ENCODE measurements at places on chromosomes 1 and 21.
A peak's percentile ranks its signal among the peaks of the same experiment; 100 is the strongest.

DNA sequence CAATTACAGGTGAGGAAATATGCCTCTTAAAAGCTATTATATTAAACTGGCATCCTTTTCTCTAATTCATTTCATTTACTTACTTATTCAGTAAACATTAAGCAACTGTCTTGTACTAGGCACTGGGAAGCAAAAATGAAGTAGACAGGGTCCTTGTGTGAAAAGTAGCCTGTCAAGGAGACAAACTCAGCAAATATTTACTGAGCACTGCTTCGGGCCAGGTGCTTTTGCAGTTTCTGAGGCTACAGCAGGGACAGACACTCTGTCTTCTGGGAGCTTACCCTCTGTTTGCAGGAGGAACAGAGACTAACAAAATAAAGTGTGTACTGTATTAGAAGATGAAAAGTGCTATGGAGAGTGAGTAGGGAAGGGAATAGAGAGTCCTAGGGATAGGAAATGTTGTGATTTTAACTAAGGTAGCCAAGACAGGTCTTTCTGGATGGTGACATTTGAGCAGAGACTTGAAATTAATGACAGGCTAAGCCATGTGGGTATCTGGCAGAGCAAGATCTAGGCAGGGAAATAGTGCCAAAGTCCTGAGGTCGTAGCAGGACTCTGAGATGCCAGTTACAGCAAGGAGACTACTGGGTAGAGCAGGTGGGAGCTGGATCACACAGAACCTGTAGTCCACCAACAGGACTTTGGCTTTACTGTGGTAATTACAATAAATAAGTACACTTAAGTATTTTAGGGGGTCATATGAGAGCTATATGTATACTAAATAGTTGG is 133.0 kb downstream of the ITSN1 start:
- no peak for DNase-seq

DNA sequence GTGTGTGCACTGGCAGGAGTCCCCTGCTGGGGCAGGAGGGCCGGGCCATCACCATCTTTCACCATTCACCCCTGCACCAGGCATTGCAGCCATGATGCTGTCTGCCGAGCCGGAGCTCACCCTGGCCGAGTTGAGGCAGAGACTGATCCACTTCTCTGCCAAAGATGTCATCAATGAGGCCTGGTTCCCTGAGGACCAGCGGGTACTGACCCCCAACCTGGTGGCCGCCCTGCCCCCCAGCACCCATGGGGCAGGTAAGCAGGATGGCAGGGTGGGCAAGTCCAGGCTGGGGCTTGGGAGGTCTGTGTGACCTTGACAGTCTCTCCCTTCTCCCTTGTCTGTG is 18.6 kb downstream of the PCSK9 start:
- DNase-seq: no peak

- DNase-seq: no peak
These were observed 3.8 kb downstream of the DR1 start for GRCh38 chr1:93349231-93350135.

- DNase-seq: no peak
These were observed 61.4 kb upstream of the KIRREL1 start for GRCh38 chr1:157932069-157932468.

DNA sequence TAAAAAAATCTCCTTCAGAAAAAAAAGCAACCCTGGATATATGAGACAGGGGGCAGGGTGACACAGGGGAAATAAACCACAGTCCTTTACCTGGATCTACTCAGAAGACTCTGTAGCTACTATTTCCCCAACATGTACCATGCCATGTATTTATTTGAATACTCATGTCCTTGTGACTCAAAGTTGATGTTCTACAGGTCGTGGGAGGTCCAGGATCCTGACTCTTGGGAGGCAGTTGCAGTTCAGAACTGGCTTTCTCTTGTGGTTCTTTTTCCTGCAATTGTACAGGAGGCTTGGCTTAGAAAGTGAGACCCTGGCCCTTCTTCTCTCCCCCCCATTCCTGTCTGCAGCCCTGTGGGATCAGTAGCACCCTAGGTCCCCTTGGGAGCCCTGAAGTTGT is 5.8 kb upstream of the IL24 start:
- no peak for DNase-seq

GRCh38 chr21:36841866-36842265 is 124.6 kb downstream of the HLCS start:
- no peak for DNase-seq

DNA sequence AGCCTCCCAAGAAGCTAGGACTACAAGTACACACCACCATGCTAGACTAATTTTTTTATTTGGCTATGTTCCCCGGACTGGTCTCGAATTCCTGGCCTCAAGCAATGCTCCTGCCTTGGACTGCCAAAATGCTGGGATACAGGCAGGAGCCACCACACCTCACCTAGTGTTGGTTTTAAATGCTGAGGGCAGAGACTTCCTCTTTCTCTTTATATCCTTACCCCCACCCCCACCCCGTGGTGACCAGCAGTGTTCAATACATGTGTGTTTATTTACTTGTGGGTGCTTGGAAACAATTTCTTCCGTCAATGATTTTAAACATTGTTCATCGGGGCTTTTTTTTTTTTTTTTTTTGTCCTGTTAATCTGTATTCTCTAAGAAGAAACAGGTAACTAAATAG is 158.9 kb downstream of the ZBTB18 start:
- DNase-seq: no peak

DNA sequence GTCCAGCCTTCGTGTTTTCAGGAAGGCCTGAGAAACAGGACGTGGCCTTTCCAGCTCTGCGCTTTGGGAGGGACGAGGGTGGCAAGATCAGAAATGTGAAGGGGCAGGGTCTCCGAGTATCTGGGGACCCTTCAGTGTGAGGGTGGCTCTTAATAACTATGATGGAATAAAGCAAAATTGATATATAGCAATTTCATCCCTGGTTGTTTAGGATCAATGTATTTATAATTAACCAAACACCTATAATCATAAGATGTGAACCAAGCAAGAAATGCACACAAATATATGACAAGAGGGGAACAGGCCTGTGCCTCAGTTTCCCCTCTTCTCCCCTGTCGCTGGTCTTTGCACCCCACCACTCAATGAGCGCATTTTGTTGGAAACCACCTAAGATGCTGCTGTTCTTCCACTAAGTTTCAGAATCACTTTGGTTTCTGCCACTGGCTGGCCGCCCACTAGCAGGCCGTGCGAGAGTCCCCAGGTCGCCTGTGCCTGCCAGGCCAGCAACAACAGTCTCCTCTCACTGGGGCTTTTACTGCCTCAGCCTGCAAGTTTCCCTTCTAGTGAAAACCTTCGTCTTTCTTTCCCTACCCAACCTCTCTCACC is 36.6 kb downstream of the UBASH3A start:
- DNase-seq: no peak

- no peak for DNase-seq
These were observed 341.8 kb downstream of the ZNF326 start for GRCh38 chr1:90336552-90337324.

DNA sequence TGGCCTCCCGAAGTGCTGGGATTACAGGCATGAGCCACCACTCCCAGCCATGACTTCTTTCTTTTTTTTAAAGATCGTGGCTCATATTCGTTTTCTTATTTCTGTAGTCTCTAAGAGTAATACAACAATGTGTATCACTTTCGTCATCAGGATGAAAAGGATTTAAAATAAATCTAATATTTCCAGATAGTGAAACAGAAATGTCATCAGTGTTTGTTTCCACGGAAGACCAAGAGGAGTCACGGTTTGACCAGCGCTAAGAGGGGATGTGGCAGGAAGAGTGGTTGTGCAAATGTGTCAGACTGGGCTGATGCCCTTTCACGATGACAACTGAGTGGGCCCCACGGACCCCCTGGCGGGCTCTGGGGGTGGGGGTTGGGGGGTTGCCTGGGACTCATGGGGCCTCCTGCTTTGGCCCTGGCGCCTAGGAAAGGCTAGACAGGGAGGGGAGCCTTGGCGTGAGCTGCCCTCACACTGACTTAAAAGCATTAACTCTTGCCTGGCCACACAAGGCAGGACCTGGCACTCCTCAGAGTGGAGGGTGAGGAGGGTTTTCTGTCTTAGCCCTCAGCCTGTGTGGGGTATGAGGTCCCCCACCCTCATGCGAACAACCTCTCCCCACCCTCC is 8.4 kb downstream of the SOX13 start:
- DNase-seq: peak; percentile 68

DNA sequence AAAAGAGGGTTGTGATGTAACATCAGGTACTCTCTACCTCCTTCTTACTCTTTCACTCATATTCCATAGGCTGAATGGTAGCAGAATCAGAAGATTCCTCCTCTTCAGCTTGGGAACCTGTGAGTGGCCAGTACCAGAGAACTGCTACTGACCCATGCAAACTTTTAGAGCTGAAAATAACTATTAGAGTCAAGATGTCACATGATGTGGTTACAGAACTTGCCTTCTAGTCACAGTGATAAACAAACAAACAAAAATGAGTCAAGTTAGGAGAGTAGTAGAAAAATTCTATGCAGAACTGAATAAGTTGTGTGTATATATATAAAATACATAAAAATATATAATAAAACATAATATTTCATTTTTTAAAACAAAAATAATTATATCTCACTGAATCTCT is 47.6 kb upstream of the RGS1 start:
- DNase-seq: no peak

DNA sequence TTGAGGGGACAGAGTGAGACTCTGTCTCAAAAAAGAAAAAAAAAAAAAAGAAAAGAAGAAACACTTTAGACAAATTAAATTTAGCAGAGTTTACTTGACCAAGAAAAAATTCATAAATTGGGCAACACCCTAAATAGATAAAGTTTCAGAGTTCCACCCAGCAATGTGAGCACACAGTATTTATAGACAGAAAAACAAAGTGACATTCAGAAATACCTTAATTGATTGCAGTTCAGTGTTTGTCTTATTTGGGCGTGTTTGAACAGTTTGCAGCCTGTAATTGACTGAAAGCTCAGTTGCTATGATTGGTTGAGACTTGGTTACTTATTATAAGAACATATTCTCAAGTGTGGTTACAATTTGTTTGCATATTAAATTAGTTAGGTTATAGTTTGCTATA is 603.5 kb upstream of the NEGR1 start:
- DNase-seq: no peak

GRCh38 chr1:145720878-145721671 is 1.8 kb downstream of the CD160 start:
- DNase-seq: peak; percentile 28

DNA sequence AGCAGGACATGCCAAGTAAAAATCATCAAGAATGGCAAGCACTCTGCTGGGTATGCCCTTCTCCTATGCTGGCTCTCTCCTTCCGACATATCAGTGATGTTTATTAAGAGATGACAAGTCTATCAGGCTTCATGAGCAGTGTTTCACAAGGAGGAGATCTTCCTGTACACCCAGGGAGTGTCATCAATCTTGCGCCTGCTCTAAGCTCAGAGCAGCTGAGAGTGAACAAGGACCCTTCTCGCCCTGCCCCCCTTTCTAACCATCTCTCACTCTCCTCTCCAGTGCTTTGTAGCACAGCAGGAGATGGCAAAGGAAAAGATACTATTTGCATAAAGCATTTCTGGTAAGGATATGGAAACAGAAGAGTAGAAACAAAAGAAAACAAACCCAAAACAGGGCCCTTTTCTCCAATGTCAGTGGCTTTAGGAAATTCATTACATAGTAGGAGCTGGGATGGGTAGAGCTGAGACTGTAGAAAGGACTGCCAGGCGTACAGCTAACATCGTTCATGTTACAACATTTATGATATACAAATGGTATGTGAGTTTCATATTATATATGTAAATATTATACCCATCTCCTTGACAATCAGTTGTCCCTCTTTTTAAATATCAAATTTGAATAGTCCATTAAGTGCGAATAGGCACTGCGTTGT is 201.7 kb downstream of the NUF2 start:
- no peak for DNase-seq

GRCh38 chr1:41890825-41891198 is 27.9 kb downstream of the HIVEP3 start:
- no peak for DNase-seq

GRCh38 chr1:23394181-23394580 is 24.5 kb upstream of the ZNF436 start:
- peak; percentile 92 for DNase-seq

DNA sequence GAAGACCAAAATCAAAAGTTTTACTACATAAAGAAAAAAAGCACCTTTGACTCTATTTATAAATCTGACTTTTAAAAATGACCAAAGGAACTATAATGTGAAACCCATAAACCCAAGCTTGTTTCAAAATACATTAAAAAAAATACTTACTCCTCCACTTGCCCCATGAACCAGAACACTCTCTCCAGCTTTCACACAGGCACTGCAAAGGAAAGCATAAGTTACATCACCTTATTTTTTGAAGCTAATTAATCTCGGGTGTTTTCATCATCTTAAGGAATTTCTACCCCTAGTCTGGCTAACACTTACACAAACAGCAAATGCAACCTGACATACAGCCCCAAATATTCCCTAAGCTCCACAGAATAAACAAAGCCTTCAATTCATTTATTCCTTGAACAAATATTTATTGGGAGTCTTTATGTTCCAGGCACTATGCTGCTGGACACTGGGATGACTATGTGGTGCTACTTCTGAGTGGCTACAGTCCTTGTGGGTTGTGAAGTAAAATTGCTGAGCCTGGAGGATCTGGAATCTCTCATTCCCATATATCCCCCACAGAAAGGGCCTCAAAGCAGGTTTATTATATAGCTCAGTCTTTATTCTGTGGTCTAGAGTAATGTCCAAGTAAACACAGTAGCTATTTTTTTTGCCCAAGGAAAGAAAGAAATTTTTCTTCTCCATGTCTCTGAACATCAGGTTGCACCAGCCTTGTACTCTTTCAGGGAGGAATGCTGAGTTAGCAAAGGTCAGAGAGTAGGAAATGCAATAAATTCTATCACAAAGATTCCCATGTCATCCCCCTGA is 18.2 kb downstream of the CRYZ start:
- no peak for DNase-seq

DNA sequence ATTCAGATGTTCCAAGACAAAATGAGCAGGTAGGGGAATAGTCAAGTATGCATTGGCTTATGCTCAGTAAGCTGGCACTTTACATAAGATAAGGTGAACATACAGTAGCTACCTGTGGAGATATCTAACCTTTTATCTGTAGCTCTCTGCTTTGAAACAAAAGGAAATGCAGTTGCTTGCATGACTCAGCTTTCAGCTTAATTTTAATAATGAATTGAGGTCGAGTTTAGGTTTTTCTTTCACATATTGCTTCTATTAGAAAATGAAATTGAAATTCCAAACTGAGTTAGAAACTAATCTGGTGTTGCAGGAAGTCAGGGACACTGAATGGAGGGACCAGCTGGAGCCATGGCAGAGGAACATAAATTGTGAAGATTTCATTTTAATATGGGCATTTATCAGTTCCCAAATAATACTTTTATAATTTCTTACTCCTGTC is 8.3 kb downstream of the FRRS1 start:
- DNase-seq: no peak

DNA sequence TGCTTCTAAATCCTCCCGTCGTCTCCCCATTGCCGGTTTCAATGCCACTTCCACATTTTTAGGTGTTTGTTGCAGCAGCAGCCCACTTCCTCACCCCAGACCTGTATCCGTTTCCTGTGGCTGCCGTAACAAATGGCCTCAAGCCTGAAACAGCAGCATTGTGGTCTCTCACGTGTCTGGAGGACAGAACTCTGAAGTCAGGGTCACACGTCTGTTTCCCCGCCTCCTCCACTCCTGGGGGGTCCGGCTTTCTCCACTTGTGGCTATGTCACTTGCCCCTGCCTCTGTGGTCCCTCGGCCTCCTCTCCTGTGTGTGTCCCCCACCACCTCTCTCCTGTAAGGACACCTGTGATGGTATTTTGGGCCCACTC is 21.8 kb downstream of the TRPM2 start:
- DNase-seq: no peak

GRCh38 chr1:1847061-1847850 is 43.6 kb downstream of the GNB1 start:
- DNase-seq: peak; percentile 96

- no peak for DNase-seq
These were observed 584 bp upstream of the LTN1 start for GRCh38 chr21:28993293-28993629.

- no peak for DNase-seq
These were observed 940 bp downstream of the SOX13 start for GRCh38 chr1:204073837-204074273.

Measured in umbilical cord (tissue), 2 donors.